ENCODE measurements at places on chromosomes 12 and 14.

DNA sequence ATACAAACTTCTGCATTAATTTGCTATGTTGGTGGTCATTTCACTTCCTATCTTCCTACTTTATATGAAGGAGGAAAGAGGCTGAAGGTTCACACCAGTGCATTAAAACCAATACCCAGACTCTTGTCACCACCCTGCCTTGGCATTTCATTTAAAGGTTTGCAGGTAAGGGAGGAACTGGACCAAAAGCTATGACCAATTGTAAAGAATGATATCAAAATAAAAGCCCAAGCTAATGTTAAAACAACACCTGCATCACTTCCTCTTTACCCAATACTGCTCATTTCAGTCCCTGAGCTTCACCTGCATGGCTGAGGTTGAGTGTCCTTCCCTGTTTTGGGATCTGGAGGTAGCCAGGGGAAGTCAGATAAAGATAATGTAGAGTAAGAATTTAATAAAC, 47.2 kb upstream of the TMEM233 start:
- DNase-seq: no peak

GRCh38 chr12:129776977-129777667, 126.7 kb downstream of the TMEM132D start:
- no peak for DNase-seq

GRCh38 chr12:4203772-4204376, 69.7 kb upstream of the CCND2 start:
- DNase-seq: no peak

- DNase-seq: no peak
These were observed 137.7 kb downstream of the SPTSSA start for GRCh38 chr14:34324363-34324795.

- DNase-seq: peak; percentile 13
These were observed 639 bp downstream of the FZD10 start for GRCh38 chr12:130162745-130163460.

DNA sequence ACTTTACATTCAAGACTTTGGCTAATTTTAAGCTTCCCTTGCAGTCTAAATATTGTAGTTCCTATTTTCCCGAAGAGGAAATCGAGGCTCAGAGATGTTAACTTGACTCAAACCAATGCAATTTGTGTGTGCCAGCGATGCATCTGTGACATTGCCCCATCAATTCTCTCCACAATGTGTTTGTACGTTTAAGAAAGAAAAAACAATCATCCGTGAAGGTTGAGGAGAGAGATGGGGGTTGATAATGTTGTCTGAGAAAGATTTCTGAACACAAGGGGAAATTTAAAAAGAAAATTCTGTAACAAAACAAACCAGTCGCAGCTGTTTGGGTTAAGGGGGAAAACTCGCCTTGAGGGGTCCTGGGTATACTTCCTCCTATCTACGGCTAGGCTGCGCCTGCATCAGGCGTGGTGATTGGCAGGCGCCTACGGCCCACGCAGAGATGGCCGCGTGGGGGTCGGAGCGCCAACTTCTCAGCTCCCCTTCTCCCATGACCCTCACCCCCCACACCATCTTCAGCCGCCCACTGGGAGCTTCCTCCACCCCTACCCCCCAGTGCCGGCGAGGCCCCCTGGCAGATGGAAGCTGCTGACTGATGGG, 12.3 kb downstream of the SIX1 start:
- no peak for DNase-seq

DNA sequence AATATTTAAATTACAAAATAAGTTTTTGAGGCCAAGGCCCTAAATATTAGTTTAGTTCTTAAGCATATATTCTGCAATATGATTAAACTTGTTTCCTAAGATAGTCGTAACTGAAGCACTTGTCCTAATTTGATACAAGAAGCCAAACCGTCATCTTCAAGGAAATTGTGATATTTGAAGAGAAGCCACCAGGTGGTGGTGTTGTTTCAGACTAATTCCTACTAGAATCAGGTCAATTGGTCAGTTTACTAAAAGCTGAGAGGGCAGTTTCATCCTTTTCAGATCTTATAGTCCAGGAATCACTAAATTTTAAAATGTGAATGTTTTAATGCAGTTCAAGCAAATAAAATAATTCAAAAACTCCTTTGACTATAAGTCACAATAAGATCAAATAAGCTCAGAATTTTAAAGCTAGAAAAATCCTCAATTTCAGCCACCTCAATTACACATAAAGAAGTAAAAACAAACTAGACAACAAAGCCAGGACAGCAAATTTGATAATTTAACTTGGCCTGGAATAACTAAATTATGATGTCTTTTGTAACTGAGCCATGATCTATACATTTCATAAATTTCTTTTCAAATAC, 7.1 kb upstream of the ARL1 start:
- peak; percentile 2 for DNase-seq

DNA sequence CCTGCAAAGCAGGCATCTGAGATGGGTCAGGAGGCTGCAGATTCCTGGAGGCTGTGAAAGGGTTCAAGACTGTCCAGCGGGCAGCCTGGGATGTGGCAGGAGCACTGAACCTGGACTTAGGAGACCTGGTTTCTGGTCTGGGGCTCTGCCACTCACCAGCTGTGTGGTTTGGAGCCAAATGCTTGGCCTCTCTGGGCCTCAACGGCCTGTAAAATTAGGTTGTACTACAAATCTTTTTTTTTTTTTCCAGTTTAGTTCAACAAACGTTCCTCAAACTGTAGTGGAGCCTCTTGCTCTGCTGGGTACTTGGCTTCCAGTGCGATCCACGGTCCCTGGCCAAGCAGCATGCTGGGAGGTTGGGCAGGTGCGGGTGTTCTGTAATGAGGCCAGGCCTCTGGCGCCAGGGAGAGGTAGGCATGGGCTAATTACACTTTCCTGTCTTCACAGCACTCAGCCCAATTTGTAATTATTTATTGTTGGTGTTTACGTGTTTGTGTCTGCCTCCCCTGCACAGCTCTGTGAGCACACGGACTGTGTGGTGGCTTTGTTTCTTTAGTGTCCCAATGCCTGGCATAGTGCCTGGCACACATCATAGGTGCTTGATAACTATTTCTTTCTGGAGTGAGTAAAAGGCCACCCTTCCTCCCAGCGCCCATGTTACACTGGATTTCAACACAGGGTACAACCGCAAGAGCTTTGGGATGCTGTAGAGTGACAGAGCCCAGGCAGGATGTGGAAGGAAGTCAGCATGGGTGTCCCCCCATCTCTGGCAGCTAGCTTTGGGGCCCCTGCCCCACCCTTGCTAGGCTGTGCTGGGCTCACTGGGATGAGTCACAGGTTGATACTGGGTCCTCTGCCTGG, 5.8 kb upstream of the KRT80 start:
- no peak for DNase-seq

- DNase-seq: no peak
These were observed 4.1 kb upstream of the KRT7 start for GRCh38 chr12:52228931-52229330.

GRCh38 chr14:25756876-25757275, 706.9 kb upstream of the STXBP6 start:
- no peak for DNase-seq

DNA sequence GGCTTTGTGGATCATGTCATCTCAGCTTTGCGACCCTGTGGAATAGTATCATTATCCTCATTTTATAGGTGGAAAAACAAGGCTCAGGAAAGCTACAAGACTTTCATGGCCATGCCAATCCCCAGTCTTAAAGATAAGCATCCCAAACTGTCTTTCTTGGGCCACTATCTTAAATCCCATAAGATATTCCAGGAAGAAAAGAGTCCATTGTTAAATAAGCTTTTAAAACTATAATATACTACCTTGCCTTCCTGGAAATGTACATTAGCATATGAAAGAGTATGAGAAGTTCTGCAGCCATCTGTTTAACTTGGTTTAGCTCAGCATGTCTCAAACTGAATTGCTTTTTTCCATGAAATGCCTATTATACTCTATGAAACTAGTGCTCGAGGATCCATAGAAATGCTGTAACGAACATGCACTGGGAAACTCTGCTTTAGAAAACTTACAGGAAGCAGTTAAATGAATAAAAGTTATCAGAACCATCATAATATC, 77.1 kb downstream of the B4GALNT3 start:
- DNase-seq: no peak

DNA sequence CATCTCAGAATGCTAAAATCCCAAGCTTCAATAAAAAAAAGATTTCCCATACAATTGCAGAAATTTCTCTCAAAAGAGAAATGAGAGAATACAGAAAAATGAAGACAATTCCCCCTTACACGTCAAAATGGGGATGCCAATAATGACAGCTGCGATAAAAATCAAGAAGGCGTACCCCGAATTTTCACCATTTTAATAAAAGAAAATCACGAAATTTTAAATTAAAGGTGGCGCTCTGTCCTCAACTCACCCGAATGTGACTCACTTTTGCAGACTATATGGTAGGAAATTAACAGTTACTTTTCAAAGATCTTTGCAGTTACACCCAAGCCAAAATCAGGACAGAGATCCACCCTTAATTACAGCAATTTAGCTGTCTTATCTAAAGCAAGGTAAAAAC, 2.1 kb downstream of the ATP2B1 start:
- no peak for DNase-seq

DNA sequence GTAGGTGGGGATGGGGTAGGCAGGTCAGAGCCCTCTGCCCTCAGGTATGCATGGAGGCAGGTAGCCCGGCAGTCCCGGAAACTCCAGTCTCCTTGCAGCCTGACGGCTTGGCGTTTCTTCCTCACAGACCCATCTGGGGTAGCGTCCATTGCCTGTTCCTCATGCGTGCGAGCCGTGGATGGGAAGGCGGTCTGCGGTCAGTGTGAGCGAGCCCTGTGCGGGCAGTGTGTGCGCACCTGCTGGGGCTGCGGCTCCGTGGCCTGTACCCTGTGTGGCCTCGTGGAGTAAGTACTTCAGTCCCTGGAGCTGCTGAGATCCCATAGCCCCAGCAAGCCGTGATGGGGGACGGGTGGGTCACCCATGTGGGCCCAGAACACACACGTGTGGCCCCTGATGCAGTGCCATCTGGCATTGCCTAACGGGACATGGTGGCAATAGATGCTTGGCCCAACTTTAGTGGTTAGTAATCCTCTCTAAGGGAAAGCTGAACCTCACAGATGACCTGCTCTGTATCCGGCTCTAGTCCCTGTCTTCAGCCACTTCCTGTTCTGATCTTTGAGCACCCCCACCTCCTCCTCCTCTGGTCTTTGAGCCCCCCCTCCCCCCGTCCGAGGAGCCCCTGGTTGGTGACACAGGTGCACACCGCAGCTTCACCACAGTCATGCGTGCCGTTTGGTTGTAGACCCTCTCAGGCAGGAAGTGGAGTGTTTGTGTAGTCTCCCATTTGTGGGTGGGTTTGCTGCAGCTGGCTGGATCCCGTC, 3.7 kb downstream of the SIVA1 start:
- DNase-seq: peak; percentile 44

- no peak for DNase-seq
These were observed 309.2 kb downstream of the SLC16A7 start for GRCh38 chr12:59904874-59905521.

- peak; percentile 73 for DNase-seq
These were observed 1.0 kb downstream of the NCOR2 start for GRCh38 chr12:124566161-124566996.

DNA sequence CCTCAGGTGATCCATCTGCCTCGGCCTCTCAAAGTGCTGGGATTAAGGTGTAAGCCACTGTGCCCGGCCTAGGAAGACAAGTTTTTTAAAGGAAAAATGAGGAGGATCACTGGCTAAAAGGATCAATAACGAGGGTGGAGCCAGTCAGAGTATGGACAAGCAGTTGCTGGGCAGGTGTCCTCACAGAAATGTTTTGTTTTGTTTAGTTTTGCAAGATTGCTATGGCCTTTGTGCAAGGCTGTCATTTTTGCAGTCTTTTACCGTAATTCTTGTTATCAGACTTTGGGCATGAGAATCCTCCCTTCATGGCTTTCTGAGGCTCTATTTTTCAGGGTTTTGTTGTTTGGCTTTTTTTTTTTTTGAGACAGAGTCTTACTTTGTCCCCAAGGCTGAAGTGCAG, 11.9 kb upstream of the METAP2 start:
- no peak for DNase-seq

DNA sequence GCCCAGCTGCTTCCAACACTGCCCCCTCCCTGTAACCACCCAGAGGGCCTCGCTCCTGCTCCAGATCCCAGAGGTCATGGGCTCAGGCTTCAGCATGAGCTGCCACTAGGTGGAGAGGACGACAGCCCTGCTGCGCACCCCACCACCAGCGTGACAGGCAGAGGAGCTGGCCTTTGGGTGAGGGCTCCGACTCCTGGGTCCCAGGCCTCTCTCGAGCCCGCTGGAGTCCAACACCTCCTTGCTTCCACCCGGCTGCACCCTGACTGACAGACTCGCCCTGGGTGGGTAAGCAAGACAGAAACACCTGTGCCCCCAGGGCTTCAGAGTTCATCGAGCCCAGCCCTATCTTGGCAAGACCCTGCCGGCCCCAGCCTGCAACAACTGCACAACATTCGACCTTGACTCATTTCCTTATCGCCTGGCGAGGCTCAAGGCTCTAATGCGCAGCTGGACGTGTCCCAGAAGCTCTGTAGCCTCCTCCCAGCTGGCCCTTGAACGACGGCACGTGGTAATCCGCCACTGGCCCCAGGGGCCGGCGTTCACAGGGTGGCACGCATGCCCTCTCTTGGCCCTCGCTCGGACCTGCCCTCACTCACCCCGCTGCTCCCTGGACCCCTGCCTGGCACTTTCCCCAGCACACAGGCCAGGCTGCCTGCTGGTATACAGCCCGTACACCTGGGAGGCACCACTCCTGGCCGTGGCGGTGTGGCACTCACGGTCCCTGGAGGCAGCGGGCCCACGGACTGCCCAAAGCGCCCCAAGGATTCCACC, 28.0 kb downstream of the VPS37B start:
- no peak for DNase-seq

GRCh38 chr14:77026166-77026929, 2.2 kb downstream of the IRF2BPL start:
- DNase-seq: no peak

DNA sequence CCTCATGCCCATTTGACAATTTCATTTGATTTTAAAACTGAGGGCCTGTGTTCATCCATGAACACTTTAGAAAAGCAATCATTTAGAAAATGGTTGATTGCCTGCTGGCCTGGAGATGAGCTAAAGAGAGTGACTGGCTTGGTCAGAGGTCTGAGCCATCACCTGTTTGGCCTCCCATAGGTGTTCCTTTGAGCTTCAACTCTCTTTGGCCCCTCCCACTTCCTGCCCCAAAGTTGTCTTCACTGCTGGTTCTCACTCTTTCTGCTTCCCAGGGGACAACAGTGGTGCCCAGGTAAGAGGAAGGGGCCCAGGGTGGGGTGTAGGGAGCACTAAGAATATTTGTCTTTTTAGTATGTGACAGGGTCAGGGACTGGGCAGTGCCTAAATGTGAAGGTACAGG, 4.9 kb upstream of the TCP11L2 start:
- no peak for DNase-seq

- DNase-seq: no peak
These were observed 788 bp upstream of the ASIC1 start for GRCh38 chr12:50056639-50056976.

GRCh38 chr12:65276916-65277530, 1.5 kb upstream of the MSRB3 start:
- DNase-seq: no peak

GRCh38 chr12:89117448-89118034, 234.8 kb downstream of the DUSP6 start:
- no peak for DNase-seq

DNA sequence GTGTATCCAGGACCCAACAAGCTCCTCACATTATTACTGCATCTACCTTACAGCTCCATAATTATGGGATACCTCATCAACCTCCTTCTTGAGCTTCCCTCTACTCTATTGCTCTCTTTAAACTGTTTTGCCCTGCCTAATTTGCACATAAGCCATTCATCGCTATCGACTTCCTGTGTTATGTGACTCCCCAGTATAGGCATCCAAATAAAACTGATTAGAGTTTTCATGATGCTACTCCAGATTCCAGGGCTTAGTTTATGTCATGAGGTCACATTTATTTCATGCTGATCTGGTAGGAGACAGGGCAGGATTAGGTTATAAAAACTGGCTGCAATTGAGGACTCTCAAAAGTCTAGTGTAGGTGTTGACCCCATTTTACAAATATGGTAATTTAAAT, 569.9 kb upstream of the MGAT4C start:
- no peak for DNase-seq

Data from GM06990 (cell line).